ENCODE measurements at places on chromosomes 7 and 10.

- DNase-seq, result no peak
These were observed 585.8 kb downstream of the LRMDA start for GRCh38 chr10:76017026-76017732.

DNA sequence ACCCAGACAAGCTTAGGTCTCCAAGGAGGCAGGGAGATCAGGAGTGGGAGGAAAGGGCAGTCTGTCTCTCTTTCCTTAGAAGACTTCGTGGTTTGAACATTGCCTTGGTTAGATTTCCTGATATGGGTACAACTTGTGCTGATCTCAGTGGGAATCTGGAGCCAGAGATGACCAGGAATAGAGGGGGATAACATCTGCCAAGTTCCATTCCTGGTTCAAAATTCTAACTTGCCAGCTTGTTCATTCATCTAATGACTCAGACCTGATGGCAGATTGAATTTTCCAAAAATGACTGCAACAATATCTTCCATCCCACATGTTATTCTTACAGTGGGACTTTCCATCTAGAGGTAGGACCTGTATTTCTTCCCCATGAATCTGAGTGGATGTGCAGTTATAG is 394.3 kb upstream of the PODXL start:
- DNase-seq, result no peak

- DNase-seq, result no peak
These were observed 102.1 kb downstream of the CRPPA start for GRCh38 chr7:16318989-16319915.

DNA sequence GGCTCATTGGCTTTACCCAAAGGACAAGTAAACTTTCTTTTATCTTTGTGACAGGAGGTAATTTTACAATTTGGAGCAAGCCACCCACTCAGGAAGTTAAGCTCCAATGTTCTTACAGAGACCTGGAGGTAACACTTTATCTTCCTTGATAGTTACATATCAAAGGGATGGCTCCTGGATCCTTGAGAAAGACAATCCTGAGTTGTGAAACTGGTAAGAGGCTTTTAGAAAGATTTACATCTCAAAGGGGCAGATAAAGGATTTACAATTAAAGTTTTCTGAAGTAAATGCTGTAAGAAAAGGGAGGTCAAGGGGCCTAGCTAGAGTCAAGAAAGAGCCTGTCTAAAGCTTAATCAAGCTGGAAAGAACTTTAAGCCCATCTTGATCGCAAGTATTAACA is 124.4 kb upstream of the ZNF804B start:
- no peak for DNase-seq

DNA sequence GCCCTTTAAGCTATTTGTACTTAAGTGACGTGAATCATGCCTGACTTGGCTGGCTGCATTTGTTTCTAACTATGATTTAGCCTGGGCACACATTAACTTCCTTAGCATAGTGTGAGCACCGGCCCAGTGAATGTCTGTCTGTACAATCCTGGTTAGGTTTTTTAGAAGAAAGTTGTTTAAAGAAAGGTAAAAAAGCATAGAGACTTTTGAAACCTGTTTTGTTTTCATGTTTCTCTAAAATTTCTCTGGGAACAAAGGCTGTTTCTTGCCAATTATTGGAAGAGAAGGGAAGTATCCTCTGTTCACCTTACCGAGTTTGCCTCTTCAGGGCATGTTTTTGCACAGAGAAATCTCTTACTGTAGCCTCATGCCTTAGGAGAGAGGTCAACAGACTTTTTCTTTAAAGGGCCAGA is 42.9 kb upstream of the MET start:
- DNase-seq, result no peak

DNA sequence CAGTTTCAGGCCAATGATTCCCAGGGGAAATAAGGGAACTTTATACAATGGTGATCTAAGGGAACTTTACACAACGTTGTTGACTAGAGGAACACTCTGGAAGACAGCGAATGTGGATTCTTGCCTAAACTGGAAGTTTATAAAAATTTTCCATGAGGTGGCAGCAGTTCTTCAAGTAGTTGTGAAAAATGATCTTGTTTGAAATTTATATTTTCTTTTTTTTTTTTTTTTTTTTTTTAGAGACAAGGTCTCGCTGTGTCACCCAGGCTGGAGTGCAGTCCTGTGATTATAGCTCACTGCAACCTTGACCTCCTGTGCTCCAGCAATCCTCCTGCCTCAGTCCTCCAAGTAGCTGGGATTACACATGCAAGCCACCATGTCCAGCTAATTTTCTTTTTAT is 32.1 kb upstream of the GTF2I start:
- DNase-seq, result no peak

DNA sequence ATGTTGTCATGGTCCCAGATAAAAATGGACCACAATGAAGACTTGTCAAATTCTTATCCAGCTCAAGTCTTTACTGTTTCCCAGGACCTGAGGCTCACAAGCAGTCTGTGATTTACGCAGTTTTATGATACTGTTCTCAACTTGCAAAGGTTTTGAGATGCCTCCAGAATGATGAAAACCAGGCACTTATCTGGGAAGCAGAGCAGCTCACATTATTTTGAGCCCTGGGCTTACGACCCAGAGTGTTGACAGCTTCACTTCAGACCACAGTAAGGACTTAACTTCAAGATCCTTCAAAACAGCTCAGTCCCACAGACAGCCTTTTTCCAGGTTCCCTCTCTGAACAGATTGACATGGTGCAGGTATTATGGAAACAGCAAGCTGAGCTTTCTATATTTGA is 236.1 kb downstream of the RNLS start:
- DNase-seq, result no peak

DNA sequence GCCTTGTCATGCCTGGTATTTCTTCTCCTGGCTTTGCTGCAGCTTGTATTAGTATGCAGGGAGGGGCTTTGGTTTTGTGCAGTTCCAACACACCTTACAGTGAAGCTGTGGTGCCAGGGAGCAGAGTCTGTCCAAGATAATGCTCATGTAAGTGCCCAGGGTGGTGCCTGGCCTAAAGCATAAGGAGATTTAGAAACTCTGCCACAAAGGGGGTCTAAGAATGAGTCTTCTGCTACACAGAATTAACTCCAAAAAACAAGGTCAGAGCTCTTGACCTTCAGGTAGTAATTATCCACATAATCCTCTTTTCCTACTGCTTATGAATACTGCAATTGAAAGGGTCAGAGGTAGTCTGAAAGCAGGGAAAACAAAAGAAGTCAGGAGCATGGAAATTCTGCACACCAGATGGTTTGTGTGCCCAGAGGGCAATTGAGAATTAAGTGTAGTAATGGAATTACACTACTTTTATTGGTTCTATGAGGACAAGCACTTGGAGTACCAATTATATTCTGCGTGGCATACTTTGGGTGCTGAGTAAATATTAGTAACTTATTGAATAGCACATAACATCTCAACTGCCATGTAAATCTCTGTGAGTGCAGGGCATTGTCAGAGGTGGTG is 121.5 kb downstream of the KAT6B start:
- peak; percentile 10 for DNase-seq

GRCh38 chr10:119189811-119190282 is 11.2 kb upstream of the PRDX3 start:
- DNase-seq, result no peak

- DNase-seq, result no peak
These were observed 2.6 kb downstream of the GPC2 start for GRCh38 chr7:100174582-100174981.

DNA sequence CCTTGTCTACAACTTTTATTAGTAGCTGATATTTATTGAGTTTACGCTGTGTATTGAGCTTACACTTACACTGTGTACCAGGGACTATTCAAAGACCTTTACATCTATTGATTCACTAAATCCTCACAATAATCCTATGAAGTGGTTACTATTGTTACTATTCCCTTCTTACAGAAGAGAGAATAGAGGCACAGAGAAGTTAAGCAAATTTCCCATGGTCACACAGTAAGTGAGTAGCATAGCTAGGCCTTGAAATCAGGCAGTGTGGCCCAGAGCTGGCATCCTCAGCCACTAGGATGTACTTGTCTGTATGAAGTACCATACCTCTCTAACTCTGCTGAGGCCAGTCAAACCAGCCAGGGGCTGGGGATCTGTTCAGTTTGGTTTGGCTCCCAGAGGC is 7.6 kb downstream of the COL13A1 start:
- no peak for DNase-seq

DNA sequence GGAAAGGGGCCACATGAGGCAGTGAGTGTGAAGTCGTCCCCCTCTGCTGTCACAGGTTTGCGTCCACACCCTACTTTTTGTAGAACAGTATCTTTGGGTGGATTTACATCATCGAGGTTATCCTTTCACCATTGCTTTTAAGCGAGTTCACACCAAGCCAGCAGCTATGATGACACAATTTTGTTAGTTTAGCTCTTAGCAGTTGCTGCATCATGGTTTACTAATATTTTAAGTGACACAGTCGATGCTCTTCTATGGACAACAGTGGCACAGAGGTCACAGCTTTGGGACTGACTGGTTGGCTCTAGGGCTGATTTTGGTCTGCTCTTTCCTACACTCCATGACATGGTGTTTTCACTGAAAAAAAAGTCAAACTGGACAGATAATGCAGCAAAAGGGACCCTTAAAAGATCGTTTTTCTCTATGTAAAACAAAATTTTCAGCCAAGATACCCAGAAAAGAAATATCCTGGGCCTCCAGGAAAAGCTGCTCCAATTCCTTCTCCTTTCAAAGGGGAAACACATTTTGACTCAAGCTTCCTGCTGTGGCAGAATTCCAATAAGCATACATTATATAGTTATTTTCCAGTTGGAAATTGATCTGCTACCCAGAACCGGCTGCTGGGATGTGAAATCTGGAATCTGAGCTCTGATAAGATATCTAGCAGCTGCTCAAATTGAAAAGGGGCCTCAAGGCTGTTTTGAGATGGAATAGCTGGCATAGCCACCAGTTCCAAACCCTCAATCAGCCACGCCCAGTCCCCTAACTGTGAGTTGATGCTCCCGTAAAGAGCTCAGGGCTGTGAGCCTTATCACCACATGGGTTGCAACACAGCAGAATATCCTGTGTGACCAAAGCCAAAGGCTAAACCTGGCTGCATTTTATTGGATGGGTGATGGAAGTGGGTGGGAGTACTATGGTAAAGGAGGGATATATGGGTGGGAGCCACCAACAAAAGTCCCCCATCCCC is 114.2 kb downstream of the SMURF1 start:
- DNase-seq, result no peak

GRCh38 chr7:153443032-153443701 is 609.0 kb upstream of the DPP6 start:
- no peak for DNase-seq

- DNase-seq, result no peak
These were observed 1.2 kb downstream of the SFRP4 start for GRCh38 chr7:37915438-37915837.

GRCh38 chr7:139829025-139829774 is at the start of gene TBXAS1:
Gene TBXAS1, plus strand, starts transcription at chr7:139829264. Its CDS starts 127 bp downstream, at chr7:139829391.
- DNase-seq, result no peak

- DNase-seq, result no peak
These were observed 6.2 kb downstream of the EIF3B start for GRCh38 chr7:2360796-2361195.

DNA sequence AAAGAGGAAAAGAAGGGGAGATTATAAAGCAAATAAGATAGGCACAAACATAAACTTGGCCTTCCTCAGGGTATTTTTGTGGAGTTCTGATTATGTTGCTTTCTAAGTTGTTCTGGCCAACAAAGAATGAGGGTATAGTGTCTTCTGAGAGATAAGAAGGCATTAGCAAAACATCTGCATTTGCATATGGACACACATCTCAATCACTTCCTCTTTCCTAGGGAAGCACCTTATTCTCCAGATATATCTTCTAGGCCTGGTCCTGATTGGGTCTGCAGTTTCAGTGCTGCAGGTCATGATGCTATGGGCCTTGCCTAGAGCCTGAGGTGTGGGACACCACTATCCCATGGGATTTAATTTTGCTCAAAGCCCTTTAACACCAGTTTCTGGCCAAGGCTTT is 308.8 kb upstream of the PHYHIPL start:
- DNase-seq, result no peak

GRCh38 chr7:2540641-2541051 is 14.7 kb downstream of the BRAT1 start:
- DNase-seq, result no peak

GRCh38 chr7:30553141-30553540 is 41.5 kb upstream of the GARS1 start:
- DNase-seq, result no peak

DNA sequence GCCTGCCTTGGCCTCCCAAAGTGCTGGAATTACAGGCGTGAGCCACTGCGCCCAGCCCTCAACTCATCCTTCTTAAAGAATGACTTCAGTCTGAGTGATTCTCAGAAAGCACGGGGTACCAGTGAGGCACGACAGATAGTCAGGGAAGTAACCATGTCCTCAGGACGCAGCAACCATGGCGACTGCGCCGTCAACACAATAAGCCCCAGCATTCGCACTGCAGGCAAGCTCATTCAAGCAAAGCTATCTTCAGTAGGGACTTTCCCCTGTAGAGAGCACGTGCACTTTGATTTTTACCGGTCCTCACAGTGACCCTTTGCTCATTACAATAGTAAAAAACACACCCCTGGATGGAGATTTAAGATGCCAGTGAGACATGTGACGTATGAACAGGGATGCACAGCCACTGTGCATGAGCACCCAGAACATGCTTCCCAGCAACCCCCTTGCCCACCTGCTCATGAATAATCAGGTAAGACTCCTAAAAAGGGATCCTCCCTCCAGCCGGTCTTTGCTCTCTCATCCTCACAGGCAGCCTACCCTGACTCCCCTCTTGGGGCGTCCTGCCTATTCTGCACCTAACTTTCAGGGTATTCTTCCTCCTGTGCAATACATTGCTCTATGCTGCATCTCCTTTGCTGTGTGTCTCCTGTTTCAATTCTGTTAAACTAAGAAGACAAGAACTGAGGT is 9.1 kb downstream of the WDR86 start:
- no peak for DNase-seq

DNA sequence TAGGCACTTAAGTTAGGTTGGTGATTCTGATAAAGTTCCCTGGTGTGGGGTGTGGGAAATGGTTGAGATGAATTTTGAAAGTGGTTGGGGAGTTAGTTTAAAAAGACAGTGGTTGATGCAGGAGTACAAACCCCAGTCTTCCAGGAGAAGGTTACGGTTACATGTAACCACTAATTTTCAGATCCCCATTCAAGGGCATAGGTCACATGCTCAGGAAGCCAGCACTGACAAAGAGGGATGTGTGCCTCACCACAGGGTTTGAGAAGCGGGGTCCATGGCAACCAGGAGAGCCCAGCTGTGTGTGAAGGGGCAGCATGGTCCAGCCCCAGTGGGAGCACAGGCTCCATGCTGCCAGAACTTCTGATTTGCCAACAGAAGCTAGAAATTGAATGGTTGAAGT is 144.2 kb downstream of the MDFIC start:
- DNase-seq, result no peak

DNA sequence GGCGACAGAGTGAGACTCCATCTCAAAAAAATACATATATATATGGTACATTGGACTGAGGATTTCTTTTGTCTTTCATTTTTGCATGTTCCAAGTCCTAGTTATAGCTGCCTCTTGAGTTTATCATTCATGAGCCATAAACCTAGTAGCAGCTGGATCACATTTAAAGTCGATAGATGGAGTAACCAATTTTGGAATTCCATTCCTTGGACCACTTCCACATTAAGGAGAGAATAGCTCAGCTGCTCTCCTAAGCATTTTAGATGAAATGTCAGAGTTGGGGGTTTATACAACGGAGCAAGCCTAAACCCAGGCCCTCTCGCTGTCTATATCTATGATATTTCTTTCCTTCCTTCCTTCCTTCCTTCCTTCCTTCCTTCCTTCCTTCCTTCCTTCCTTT is 141.2 kb downstream of the LYZL1 start:
- no peak for DNase-seq
